GM12892 (cell line): ENCODE measurements at places on chromosomes 4 and X.

- DNase-seq, result no peak
Measured at GRCh38 chr4:54231768-54232688, 2.9 kb downstream of the PDGFRA start.

- DNase-seq, result no peak
Measured at GRCh38 chr4:66556651-66557278, 886.5 kb upstream of the EPHA5 start.

- no peak for DNase-seq
Measured at GRCh38 chr4:154416190-154416547, 75.4 kb downstream of the DCHS2 start.

DNA sequence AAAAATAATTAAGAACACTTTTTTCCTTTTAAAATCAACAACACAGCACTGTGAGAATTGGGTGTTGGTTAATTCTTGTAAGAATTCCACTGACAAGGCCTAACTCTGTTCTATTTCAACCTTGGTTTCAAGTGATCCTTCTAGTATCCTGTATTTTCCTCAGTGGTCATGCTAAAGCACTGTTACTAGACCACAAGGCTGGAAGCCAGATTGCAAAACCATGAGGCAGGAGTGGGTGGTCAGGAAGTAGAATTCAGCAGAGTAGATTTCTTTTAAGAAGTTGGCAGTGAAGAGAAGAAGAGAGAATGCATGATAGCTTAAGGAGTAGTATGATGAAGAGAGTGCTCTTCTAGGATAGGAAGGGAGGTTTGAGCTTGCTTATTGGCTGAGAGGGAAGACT is 71.6 kb upstream of the LEF1 start:
- DNase-seq, result no peak

GRCh38 chr4:113025416-113025815 is 24.0 kb upstream of the ANK2 start:
- no peak for DNase-seq

DNA sequence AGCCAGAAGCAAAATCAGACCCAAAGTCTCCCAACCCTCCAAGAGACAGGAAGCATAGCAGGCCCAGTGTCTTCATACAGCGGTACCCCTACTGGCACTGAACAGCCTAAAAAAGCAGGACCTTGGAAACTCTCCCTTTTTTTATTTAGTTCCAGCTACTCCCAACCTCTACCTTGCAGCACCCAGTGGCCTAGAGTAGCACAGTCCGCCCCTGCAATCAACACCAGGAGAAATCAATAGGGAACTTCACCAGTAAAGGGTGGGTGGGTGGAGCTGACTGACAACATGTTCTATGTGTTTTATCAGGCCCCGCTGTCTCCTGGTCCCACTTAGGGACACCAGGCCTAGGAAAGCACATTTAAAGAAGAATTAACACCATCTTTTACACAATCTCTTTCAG is 378.5 kb upstream of the CT83 start:
- no peak for DNase-seq

GRCh38 chrX:17167915-17168314 is 207.1 kb upstream of the NHS start:
- DNase-seq, result no peak

- no peak for DNase-seq
Measured at GRCh38 chrX:15877380-15877779, 22.8 kb upstream of the AP1S2 start.

DNA sequence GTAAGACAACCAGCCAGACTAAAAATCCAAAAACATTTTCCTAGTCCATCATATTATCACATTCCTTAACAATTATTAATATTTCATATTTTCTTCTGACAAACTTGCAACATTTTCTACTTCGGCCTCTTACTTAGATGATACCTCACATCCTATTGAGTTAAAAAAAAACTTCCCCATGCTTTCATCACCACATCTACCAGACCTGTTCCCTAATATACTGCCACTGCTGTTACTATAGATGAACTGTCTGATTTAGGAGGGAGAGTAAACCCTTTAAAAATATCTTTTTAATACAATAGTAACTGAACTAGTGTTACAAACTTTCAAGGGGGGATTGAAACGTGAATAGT is 1.5 kb downstream of the FAM200B start:
- no peak for DNase-seq

GRCh38 chr4:169948271-169948670 is 77.9 kb downstream of the MFAP3L start:
- no peak for DNase-seq

DNA sequence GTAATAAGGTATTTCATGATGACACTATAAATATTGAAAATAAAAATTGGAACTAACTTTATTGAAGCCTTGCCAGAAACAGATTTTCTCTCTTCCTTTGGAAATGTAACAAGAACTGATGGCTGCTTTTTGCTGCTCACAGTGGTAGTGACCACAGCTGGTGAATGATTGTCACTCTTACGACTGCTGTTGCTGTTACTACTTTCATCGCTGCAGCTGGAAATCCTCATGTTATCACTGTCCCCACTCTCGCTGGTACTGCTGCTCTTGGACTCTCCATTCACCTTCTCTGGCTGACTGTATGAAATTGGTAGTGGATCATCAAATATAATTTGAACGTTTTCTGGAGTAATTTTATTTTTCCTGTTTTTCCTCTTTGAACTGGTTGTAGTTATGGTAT is 28.5 kb upstream of the COX18 start:
- DNase-seq, result no peak

DNA sequence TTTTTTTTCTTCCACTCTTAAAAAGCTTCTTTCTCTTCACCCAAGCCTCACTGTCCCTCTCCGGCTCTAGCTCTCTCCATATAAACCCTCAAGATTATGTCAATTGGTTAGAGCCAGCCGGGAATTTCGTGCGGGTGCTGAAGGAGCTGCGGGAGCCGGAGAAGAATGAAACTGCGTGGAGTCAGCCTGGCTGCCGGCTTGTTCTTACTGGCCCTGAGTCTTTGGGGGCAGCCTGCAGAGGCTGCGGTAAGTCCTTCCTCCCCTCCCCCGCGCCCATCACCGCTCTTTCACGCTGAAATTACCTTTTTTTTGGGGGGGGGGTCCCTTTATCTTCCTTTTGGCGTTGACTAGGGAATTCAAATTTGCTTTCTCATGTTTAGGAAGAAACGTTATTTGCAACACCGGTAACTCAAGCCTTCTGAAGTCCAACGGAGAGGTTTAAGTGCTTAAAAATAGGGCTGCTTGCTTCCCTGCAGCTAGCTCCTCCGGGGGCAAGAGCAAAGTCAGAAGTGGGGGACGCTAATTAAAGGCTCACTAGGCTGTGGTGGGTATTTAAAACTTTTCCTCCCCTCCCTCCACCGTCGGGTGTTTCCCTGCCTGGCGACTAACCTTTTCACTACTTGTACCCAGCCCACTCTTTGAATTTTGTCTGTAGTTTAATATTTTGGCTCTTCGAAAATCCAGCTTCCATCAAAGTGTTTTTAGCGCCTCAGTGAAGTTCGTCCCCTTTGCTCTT is 491 bp downstream of the COL4A5 start:
- DNase-seq, result no peak

GRCh38 chrX:1357993-1358392 is 21.4 kb downstream of the IL3RA start:
- no peak for DNase-seq

GRCh38 chrX:141917801-141918200 is 14.1 kb downstream of the MAGEC1 start:
- no peak for DNase-seq

DNA sequence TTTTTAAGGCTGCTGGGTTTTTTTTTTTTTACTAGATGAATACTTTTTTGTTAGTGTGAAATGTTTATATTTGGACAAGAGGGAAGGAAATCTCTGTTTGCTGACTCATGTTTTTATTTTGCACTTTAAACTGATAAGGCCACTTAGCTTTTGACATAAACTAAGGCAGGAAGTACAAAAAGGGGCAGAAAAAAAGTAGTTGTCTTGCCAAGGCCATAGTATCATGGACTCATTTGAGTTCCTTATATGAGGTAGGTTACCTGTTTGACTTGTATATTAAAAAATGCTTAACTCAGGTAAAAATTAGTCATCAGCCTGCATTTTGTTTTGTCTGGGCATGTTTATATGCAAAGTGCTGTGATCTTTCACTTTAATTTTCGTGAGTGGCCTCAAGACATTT is 26.0 kb downstream of the SMAD1 start:
- no peak for DNase-seq

DNA sequence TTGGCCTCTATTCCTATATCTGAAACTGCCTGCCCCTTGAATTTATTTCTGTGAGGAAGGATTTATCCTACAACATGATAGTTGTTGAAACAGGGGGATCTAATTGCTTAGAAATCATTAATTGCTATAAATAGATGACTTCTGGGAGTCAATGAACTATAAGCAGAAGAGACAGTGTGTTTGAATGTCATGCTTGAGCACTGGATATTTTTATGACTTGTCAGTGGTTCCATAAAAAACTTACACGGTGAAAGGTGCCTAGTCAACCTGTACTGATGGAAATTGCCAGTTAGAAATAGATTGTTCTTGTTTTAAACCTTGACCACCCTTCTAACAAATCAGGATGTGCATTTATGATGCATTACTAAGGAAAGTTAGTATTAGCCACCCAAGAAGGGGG is 306.9 kb upstream of the PPARGC1A start:
- no peak for DNase-seq
